Activated CD4-positive, alpha-beta T cell treated with anti-CD3 and anti-CD28 coated beads, Interleukin-2, amount 10 ng/mL, durations not matched to agents 24 days and 14 days (primary cell): ENCODE measurements at places on chromosomes 4 and X. TPM values are rescaled to one million over a fixed set of nuclear protein-coding genes. Genes with fewer than 3 reads are reported as not detected.
A peak's percentile ranks its signal among the peaks of the same experiment; 100 is the strongest.

The GPR119 gene
- not detected in 2 replicates for total RNA-seq

- H3K27me3 ChIP-seq: no peaks in the 10 kb centered on the region
- H3K27ac ChIP-seq: no peak overlapping the region
- H3K4me1 ChIP-seq: no peaks in the 10 kb centered on the region
- DNase-seq: no peak
Measured at GRCh38 chr4:754221-755120, 48.8 kb downstream of the PCGF3 start.

- peaks cover 29% of the 10 kb centered on the region for H3K4me1 ChIP-seq
- peak; percentile 79 for DNase-seq
- no peaks in the 10 kb centered on the region for H3K36me3 ChIP-seq
- H3K4me3 ChIP-seq: peak overlapping the region; percentile 67
- H3K27ac ChIP-seq: peak overlapping the region; percentile 68
Measured at GRCh38 chr4:76212851-76213414, 691 bp downstream of the SCARB2 start.

GRCh38 chr4:81921751-81922159, 450.0 kb upstream of the RASGEF1B start:
- no peak for DNase-seq
- peaks cover 3% of the 10 kb centered on the region for H3K4me1 ChIP-seq
- no peak overlapping the region for H3K4me3 ChIP-seq
- H3K27ac ChIP-seq: no peak overlapping the region
- no peaks in the 10 kb centered on the region for H3K36me3 ChIP-seq
- peaks cover under 1% of the 10 kb centered on the region for H3K27me3 ChIP-seq

- no peak for DNase-seq
- H3K36me3 ChIP-seq: no peaks in the 10 kb centered on the region
- H3K4me3 ChIP-seq: no peak overlapping the region
- no peaks in the 10 kb centered on the region for H3K27me3 ChIP-seq
- H3K27ac ChIP-seq: peak overlapping the region; percentile 65
Measured at GRCh38 chrX:57285001-57285400, 1.5 kb upstream of the FAAH2 start.
